Tibial artery (tissue), 4 donors: ENCODE measurements at places on chromosomes 13 and 19.

GRCh38 chr19:8239528-8240273, 30.5 kb downstream of the CERS4 start:
- peaks cover 5% of the 10 kb centered on the region for H3K36me3 ChIP-seq
- DNase-seq, result no peak
- H3K4me1 ChIP-seq, result peaks cover 17% of the 10 kb centered on the region

DNA sequence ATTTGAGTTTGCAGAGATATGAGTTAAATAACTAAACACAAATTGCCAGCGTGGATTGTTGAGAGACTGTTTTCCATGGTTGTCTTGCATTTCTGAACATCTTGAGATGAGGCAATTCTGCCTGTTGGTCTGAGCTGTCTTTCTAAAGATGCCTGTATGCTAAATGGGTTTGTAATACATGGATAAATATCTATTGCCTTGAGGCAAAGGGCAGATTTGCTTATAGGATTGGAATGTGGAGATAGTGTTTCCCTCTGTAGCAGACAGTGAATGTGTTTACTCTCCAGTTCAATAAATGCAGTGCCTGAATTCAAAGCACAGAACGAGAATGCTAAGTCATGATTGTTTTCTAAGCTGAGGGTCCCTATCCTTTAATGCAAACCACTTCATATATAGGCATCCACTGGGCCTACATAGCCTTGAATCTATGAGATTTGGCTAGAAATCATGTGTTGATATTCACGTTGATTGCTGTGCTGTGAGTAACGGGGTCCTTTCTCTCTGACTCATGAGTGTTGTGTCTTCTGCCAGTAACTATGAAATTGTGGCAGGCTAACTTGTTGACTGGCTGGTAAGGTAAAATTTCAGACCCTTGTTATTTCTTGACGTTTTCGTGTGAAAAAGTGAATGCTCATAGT, 2554.8 kb downstream of the PCDH9 start:
- no peak for DNase-seq
- no peaks in the 10 kb centered on the region for H3K36me3 ChIP-seq
- no peak overlapping the region for H3K27ac ChIP-seq
- H3K4me3 ChIP-seq, result no peak overlapping the region
- no peaks in the 10 kb centered on the region for H3K4me1 ChIP-seq
- H3K27me3 ChIP-seq, result no peaks in the 10 kb centered on the region

DNA sequence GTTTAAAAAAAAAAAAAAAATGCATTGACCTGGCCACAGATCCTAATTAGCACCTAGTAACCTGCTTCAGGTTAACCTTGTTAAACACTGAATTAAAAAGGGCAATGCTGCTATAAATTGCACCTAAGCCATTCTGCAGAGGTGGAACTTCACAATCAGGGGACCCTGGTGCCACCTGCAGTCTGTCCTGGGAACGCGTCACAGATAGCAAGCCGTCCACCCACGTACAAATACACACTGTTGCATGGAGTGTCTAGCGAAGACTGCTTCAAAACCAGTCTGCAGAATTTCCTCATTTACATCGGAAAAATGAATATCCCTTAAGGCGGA, 169.3 kb downstream of the COL4A1 start:
- H3K4me1 ChIP-seq, result peaks cover 20% of the 10 kb centered on the region
- DNase-seq, result no peak
- H3K4me3 ChIP-seq, result peak overlapping the region; percentile 55

- H3K36me3 ChIP-seq, result peaks cover 63% of the 10 kb centered on the region
- H3K27ac ChIP-seq, result no peak overlapping the region
- H3K4me1 ChIP-seq, result peaks cover 25% of the 10 kb centered on the region
- no peak overlapping the region for H3K4me3 ChIP-seq
These were observed 3.8 kb downstream of the ZNF792 start for GRCh38 chr19:34960103-34960805.

DNA sequence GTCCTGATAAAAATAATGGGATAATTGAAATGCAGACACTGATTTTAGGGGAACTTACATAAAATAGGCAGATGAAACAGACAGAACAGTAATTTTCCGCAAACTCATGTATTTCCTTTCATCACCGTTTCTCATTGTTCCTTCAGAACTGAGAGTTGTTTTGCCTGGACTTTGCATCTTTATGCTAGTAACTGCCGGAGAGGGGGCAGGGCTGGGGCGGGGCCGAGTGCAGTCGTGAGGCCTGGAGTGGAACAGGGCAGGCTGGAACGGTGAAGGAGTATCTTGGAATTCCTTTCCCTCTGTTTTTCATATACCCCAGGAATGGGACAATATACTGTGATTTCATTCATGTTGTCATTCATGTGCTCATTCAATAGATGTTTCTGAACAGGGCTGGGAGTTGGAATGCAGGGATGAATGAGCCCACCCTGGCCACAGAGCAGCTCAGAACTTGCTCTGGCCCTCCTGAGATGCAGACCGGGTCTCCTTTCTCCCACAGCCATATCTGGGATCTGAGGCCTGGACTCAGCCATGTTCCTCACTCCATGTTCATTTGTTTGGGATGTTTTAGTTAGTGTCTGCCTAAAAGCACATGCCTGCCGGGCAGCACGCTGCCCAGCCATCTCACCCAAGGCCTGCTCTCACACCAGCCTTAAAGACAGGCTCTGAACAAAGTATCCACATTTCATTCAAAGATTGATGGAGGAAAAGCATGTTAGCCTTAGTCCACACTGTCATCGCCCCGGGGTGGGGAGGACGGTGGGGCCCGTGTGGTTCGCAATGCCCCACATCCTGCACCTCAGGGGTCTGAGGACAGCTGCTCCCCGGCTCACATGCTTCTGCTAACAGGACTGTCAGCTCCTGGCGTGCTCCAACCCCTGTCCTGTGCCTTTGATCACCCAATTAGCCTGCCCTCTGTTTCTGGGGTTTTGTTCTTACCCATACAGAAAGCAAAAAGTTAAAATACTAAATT, 92.9 kb downstream of the SOX1 start:
- H3K4me3 ChIP-seq, result no peak overlapping the region
- H3K36me3 ChIP-seq, result no peaks in the 10 kb centered on the region
- no peak overlapping the region for H3K27ac ChIP-seq
- DNase-seq, result no peak
- peaks cover 5% of the 10 kb centered on the region for H3K27me3 ChIP-seq

- DNase-seq, result no peak
- no peak overlapping the region for H3K4me3 ChIP-seq
- H3K27ac ChIP-seq, result no peak overlapping the region
These were observed 6.3 kb downstream of the TBCB start for GRCh38 chr19:36121486-36122124.

- no peak overlapping the region for H3K27ac ChIP-seq
- no peaks in the 10 kb centered on the region for H3K4me1 ChIP-seq
- H3K36me3 ChIP-seq, result no peaks in the 10 kb centered on the region
- H3K27me3 ChIP-seq, result no peaks in the 10 kb centered on the region
These were observed 186.2 kb downstream of the PCDH9 start for GRCh38 chr13:67043901-67044300.

DNA sequence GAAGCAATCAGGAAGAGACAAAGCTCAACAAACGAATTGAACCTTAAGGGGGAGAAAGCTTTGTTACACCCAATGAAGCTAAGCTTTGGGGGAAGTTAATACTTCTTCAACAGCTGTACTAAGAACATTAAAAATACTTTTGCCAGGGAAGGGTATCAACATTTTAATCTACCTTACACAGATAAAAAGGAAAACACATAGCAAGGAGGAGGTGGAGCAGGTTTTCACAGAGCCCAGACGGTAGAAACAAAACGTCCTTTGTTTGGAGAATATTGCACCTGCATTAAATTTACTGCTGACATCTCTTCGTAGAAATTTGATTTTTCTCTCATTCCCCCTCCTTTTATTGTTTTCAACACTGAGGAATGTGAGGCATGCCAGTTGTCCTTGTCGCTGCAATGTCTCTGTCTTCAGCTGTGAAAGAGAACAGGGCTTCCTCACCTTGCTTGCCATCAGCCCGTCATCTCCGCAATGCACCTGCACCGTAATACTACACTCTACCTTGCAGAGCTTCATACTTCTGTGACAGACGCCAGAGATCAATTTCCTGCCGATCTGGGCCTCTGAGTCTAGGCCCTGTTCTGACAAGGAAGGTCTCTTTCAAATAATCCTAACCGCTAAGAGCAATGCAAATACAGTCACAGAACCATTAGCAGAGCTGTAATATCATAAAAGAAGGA, 270.8 kb downstream of the SPRY2 start:
- no peak overlapping the region for H3K27ac ChIP-seq
- no peaks in the 10 kb centered on the region for H3K27me3 ChIP-seq
- H3K36me3 ChIP-seq, result no peaks in the 10 kb centered on the region
- H3K4me1 ChIP-seq, result no peaks in the 10 kb centered on the region
- DNase-seq, result no peak

DNA sequence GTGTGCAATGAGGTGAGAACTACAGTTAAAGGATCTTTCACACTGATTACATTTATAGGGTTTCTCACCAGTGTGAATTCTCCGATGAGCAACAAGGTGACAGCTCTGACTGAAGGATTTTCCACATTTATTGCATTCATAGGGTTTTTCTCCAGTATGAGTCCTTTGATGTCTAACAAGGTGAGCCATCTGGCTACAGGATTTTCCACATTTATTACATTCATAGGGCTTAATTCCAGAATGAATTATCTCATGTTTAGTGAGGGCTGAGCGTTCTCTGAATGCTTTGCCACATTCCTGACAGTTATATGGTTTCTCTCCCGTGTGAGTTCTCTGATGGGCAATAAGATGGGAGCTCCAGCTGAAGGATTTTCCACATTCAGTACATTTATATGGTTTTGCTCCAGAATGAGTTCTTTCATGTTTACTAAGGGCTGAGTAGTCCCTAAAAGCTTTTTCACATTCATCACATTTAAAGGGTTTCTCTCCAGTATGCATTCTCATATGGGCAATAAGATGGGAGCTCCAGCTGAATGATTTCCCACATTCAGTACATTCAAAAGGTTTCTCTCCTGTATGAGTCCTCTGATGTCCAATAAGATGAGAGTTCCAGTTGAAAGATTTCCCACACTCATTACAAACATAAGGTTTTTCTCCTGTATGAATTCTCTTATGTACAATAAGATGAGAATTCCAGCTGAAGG, 4.4 kb upstream of the C19orf18 start:
- H3K27me3 ChIP-seq, result no peaks in the 10 kb centered on the region
- H3K4me1 ChIP-seq, result no peaks in the 10 kb centered on the region
- H3K27ac ChIP-seq, result no peak overlapping the region
- peaks cover 95% of the 10 kb centered on the region for H3K36me3 ChIP-seq

DNA sequence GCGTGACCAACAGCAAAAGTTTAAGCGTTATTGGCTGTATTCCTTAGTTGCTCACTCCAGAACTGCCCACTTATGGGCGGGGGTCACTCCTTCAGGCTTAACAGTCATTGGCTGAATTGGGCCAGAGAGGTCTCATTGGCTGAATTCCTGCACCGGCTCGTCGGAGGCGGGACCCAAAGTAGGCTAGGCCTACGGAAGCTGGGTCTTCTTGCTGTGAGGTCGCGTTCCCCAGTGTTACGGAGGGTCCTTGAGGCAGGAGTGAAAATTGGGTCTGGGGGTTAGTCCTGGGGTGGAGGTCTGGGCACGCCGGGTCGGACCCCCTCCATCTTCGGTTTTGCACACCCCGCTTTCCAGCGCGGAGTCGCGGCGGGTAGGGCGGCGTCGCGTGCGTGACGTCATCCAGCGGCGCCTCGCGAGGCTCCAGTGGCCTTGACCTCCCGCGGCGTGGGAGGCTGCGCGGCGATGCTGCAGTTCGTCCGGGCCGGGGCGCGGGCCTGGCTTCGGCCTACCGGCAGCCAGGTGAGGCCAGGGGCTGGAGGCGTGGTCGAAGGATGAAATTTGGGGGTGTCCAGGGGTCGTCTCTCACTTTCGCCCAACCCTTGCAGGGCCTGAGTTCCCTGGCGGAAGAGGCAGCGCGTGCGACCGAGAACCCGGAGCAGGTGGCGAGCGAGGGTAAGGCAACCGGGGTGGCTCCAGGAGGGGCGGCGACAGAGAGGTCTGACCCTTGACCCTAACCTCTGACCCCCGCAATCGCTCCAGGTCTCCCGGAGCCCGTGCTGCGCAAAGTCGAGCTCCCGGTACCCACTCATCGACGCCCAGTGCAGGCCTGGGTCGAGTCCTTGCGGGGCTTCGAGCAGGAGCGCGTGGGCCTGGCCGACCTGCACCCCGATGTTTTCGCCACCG, at the start of gene MRPL4:
Gene MRPL4, plus strand, starts transcription at position 423 of the 903 bp plus-strand sequence. Its CDS starts 40 bp downstream, at position 463.
- H3K36me3 ChIP-seq, result peaks cover 6% of the 10 kb centered on the region
- H3K27ac ChIP-seq, result peak within 1 kb of the TSS; percentile 74
- peak; percentile 98 for DNase-seq
- peak within 1 kb of the TSS; percentile 91 for H3K4me3 ChIP-seq
- H3K27me3 ChIP-seq, result no peaks in the 10 kb centered on the region

DNA sequence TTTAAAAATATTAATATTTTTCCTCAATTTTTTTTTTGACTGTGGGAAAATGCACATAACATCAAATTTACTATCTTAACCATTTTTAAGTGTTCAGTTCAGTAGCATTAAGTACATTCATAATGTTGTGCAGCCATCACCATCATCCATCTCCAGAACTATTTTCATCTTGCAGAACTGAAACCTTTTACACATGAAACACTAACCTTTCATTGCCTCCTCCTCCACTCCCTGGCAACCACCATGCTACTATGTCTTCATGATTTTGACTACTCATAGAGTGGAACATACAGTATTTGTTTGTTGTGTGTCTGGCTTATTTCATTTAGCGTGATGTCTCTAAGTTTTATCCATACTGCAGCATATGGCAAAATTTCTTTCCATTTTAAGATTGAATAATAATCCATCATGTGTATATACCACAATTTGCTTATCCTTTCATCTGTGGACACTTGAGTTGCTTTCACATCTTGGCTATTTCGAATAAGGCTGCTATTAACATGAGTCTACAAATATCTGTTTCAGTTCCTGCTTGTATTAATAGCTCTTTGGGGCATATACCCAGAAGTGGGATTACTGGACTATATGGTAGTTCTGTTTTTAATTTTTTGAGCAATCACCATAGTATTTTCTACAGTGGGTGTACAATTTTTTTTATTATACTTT, 376.4 kb downstream of the MTUS2 start:
- H3K27ac ChIP-seq, result no peak overlapping the region
- H3K4me1 ChIP-seq, result no peaks in the 10 kb centered on the region
- no peaks in the 10 kb centered on the region for H3K36me3 ChIP-seq
- H3K27me3 ChIP-seq, result no peaks in the 10 kb centered on the region
- H3K4me3 ChIP-seq, result no peak overlapping the region

DNA sequence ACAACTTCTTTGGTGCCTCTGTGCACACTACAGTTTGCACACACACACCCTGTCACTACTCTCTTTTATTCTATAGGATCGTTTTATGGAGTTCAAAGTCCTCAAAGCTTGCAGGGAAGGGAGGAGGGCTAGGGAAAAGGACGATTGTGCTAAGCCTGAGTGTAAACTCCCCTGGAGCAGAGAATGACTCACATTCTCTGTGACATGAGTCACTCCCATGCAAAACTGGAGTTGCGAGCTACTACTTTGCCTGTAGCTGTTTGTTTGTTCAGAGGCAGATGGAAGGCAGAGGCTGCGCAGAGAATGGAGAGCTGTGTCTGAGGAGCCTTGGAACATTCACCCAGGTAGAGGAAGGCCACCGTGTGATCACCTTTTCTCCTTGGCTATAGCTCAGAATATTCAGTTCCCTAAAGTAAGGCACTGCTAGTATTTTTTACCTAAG, 80.5 kb upstream of the MBNL2 start:
- peak; percentile 34 for DNase-seq
- no peak overlapping the region for H3K27ac ChIP-seq
- H3K4me1 ChIP-seq, result peaks cover 5% of the 10 kb centered on the region
- H3K36me3 ChIP-seq, result no peaks in the 10 kb centered on the region
- no peak overlapping the region for H3K4me3 ChIP-seq
